ENCODE measurements at places on chromosomes 7 and 10.
A peak's percentile ranks its signal among the peaks of the same experiment; 100 is the strongest.

GRCh38 chr10:8416760-8417159 lies 362.3 kb downstream of the GATA3 start:
- no peak for DNase-seq

GRCh38 chr10:5751601-5752253 lies 61.5 kb downstream of the GDI2 start:
- DNase-seq: no peak

DNA sequence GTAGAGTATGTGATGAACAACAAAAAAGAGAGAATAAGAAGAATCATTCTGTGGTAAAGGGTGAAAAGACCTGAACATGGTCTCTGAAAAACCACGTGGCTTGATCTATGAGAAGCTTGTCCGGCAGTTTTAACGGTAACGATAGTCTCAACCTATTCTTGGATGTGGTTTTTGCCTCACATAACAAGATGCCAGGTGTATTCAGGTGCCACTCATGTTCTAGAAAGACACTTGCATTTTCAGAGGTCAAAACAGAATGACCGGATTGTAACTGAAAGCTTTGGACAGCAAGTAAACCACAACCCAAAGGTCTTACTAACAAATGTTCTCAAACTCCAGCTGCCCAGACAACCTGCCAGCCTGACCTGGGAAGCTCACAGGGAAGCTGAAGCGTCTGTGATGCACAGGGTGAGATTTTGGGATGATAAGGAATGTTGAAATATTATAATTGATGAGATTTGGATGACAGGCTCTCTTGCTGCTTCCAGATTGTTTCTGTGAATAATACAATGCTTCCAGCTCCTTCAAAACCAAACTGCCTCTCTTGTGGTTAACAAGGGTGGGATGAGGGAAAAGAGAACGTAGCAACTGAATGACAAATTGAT lies 137.4 kb upstream of the GRB10 start:
- no peak for DNase-seq

GRCh38 chr7:40716052-40716451 lies 581.2 kb downstream of the SUGCT start:
- no peak for DNase-seq

DNA sequence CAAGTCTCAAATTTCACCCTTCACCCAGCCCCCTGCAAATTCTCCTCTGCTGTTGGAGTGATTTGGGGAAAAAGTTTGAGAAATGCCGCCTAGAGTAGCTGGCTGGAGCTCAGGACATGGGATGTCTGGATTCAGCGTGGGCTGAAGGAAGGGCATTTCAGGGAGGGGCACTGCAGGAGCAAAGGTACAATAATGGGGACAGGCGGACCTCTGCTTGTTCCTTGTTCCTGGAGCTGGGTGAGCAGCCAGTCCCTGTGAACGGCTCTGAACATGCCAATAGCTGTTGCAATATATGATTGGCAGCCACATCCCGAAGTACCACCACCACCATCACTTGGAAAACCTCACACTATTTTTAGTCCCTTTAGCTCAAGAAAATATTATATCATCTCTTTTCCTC lies 23.4 kb downstream of the ADRA2A start:
- no peak for DNase-seq

DNA sequence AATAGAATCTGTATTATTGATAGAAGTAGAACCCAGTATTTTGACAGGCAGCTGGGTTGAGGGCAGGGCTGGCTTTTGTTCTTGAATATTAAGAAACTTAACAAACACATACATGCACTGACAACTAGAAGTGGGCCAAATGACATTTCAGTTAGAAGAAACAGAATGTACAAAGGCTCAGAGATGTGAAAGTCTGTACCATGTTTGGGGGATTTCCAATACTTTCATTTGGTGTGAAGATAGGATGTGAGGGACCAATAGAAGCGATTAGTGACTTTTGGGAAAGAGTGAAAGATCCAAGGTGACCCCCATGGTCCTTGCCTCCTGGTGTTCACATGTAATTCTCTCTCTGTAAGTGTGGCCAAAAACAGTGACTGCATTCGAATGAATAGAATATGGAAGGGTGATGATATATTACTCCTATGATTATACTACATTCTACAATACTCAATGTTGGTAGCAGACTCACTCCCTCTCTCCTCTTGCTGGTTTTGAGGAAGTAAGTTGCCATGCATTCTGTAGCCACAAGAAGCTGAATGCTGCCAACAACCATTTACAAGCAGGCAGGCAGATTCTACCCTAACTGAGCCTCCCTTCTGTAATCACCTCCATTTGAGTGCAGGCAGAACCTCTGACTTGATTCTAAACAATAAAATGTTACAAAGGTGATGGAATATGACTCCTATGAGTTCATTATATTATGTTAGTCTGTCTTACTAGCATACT lies 151.4 kb downstream of the TMEM168 start:
- peak; percentile 3 for DNase-seq

DNA sequence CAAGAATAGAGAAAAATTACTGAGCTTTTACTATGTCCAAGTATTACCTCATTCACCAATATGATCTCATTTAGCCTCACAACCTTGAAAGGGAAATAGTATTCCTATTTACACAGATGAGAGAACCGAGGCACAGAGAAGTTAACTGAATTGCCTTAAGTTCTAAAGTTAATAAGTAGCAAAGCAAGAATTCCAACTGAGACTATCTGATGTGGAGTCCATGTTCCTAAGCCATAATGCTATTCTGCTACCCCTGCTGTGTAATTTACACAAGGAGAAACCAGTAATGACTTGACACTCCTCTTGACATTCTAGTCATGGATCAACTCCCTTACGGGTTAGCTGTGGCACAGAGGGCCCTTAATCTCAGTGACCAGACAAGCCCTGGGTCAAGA lies 60.7 kb downstream of the ABCB4 start:
- DNase-seq: no peak

DNA sequence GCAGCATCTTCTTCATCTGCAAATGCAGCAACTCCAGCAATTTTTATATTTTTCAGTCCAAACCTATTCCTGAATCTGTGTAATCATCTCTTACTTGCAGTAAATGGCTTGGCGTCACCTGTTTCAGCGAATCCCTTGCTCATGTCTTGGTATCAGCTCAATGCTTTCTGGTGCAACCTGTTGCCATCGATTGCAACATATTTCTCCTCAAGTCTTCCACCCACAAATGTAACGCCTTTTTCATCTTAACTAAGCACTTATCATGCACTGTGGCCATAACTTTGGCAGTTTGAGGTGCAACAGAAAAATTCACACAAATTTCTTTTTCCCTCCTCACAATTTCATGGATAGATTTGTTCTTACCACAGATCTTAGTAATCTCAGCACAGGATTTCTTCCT lies 168.3 kb downstream of the HERPUD2 start:
- no peak for DNase-seq

DNA sequence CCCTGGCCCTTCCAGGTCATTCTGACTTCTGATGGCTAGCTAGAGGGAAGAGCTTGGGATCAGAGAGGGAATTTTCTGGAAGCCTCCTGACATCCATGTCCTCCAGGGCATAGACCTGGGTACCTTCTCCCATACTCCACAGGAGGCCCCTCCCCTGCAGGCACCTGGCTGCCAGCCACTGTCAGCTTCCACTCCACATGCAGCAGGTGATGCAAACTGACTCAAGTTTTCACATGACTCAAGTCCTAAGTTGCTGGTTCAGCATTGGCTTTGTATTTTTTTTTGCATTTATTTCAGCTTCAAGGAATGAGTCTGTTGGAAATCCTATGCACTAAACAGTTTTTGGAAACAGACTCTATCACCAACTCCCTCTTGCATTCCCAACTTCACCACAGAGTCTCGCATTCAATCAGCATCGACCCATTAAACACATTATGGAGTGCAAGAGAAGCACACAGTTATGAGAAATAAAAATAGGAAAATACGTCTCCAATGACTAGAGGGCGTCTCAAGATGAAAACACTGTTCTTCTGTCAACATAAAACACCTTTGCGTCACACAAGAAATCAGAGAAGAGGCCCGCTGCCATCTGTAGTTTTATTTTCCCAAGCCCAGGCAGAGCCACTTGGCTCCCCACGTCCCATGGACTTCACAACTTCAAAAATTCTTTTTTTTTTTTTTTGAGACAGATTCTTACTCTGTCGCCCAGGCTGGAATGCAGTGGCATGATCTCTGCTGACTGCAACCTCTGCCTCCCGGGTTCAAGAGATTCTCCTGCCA lies 362.6 kb upstream of the MGMT start:
- no peak for DNase-seq

DNA sequence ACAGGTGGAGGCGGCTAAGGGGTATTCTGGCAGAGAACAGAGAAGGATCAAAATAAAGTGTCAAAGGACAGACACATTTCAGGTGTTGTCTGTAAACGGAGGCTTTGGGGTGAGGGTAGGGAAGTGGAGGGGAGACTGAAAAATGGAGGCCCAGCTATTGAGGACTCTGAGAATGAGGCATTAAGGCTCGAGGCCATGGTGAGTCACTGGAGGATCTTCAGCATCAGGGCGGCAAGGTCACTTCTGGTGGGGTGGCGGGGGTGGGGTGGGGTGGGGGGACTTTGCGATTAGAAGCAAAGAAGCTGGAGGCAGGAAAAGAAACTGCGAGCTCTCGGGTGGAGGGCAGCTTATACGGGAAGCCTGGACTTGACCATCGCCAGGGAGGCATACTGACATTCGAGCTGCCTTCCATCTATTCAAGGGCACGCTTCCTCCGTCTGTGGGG lies 58.4 kb upstream of the PCGF5 start:
- DNase-seq: peak; percentile 51

- DNase-seq: no peak
These were observed 150.9 kb downstream of the CELF2 start for GRCh38 chr10:11168423-11169090.

DNA sequence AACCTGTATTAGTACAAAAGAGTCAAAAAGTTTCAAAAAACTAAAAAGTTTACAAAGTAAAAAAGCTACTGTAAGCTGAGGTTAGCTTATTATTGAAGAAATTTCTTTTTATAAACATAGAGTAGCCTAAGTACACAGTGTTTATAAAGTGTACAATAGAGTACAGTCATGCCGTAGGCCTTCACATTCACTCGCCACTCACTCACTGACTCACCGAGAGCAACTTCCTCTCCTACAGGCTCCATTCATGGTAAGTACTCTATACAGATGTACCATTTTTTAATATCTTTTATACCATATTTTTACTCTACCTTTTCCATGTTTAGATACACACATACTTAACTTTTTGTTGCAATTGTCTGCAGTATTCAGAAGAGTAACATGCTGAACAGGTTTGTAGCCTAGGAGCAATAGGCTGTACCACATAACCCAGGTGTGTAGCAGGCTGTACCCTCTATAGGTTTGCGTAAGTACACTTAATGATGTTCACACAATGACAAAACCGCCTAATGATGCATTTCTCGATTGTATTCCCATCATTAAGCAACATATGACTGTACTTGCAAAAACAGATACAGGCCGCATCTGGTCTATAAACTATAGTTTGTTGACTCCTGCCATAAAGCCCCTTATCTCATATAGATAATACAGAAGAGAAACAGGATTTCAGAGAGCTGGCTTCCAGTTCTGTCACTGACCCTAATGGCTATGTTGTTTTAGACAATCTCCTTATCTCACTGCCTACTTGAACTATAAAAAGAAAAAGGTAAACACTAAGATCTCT lies 438.8 kb downstream of the HTR7 start:
- no peak for DNase-seq

- peak; percentile 22 for DNase-seq
These were observed 72.3 kb downstream of the GLCCI1 start for GRCh38 chr7:8040768-8041369.

DNA sequence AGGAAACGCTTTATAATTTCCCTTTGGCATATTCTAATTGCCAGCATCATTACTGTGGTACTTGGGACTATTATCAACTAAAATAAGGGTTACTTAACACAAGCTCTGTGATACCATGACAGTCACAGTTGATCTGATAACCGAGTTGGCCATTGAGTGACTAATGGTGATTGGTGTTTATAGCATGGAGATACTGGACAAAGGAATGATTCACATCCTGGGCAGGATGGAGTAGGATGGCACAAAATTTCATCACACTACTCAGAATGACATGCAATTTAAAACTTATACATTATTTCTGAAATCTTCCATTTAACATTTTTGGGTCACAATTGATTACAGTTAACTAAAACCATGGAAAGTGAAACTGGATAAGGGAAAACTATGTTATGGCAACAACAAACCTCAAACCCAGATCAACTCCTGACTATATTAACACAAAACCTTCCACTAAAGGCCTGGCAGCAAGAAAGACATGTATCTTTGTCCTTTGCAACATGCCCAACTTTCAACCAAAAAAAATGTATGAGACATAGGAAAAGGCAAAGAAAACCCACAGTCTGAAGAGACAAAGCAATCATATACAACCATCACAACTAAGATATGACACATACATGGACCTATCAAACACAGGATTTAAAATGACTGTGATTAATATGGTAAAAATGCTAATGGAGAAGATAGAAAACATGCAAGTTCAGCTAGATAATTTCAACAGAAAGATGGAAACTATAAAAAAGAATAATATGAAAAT lies 208.5 kb upstream of the NRP1 start:
- DNase-seq: no peak

DNA sequence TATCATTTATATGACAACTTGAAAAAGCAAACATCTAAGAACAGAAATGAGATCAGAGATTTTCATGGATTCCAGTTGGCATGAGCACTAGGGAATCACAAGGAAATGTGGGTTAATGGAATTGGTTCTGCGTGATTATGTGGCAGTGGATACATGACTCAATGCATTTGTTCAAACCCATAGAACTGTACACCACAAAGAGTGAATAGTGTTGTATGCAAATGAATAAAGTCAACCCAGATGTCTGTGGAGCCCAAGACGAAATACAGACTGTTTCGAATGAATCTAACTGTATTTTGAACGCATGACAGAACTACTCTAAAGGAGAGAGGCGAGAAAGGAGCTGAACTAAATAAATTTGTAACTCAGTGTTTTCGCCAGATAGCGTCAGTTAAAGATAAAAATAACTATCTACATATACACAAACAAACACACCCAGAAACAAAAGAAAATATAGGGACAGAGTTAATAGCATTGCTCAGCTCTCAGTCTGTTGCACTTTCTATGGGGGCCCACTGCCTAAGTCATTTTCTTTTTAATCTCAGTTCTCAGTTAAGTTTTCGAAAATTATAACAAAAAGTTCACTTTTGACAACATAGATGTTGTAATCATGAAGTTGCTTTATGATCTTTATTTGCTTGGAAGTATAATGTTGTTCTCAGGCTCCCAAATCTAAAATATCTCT lies 636.7 kb upstream of the SEMA3D start:
- no peak for DNase-seq
